AG09309 (cell line): ENCODE measurements at places on chromosomes 4 and X.

- peak; percentile 10 for DNase-seq
Observed at GRCh38 chrX:51336584-51336983, 4.0 kb downstream of the NUDT10 start.

DNA sequence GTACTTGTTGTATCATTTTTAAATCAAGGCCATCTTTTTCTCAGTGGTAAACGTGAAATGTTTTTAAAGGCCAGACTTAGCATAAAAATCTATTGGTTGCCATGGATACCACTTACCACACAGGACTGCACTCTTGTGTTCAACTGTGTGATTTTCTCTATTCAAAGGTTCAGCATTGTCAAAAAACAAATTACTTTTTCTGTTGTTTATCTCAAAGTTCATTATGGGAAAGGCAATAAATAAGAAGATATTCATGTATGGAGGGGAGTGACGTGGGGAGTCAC lies 231.0 kb upstream of the GATB start:
- DNase-seq: no peak

GRCh38 chr4:110088670-110089069 lies 109.7 kb downstream of the ELOVL6 start:
- peak; percentile 31 for DNase-seq

DNA sequence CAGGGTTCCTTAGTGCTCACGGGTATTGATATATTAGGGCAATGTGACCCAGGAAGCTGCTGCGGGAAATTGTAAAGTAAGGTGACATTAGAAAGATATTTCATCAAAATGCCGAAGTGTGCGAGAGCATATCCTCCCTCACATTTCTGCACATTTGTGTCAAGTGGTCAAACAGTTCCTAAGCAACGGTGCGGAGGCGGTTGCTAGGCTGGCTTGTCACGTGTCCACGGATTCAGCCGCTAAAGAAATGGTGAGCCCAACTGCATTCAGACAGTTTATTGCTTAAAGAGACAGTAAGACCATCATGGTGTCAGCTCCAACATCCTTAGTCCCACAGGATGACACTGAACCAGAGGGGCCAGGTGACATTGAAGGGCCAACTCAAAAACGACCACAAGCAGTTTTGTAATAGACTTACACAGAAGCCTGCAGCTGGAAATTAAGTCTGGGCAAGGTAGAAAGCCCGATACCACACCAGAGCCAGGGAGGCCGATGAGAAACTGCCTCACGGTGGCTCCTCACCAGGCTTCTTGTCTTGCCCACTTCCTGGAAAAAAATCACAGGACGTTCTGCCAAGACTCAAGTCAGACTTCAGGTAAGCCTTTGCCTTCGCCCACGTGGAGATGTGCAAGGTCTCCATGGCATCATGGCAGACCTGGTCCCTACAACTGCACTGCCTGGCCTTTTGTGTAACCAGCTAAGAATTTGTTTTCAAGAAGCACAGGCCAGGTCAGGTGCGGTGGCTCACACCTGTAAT lies 50.4 kb downstream of the USP11 start:
- no peak for DNase-seq

DNA sequence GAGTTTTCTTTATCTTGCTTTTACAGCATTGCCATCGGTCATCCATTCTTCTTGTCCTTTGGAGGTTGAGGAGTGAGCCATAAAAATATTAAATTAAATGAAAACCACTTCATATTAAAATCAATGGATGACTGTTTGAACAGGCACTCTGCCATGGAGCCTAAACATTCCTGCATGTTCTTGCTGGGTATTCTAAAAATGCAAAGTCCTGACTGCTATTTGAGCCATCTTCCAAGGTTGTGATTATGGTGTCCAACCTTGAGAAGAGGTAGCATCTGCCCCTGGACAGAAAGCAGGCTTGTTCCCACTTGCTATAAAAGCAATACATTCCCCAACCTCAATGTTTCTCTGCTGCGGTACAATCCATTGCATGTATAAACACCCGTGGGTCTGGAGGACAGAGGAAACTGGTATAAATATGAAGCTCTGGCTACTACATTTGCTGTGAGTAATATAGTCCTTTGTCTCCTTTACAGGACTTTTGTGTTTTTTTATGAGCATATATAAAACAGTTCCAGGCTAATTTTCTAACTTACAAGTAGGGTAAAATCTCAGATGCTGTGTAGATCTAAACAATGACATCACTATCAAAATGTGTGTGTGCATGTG lies 70.9 kb upstream of the FAT4 start:
- DNase-seq: no peak

GRCh38 chr4:139763672-139764071 lies 98.1 kb downstream of the MGST2 start:
- no peak for DNase-seq

- no peak for DNase-seq
Observed at GRCh38 chr4:55758570-55758969, 61.0 kb upstream of the EXOC1L start.

DNA sequence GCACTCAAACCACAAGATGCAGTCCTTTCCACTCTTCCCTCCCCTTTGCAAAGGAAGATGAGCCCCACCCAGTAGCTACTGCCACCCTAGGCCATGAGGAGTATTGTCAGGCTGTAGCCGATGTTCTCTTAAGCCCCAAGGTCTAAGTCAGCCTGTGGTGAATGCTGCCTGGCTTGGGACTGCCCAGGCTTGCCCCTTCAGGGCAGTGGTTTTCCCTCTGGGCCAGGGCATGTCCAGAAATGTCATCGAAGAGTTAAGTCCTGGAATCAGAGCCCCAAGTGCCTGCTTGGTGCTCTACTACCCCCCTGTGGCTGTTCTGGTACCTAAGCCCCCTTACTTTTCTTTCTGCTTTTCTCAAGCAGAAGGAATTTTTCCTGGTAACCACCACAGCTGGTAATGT lies 11.8 kb upstream of the PGK1 start:
- no peak for DNase-seq

- DNase-seq: no peak
Observed at GRCh38 chr4:105140684-105141490, 5.8 kb upstream of the TET2 start.

GRCh38 chrX:1591863-1592469 lies 562 bp downstream of the AKAP17A start:
- no peak for DNase-seq

DNA sequence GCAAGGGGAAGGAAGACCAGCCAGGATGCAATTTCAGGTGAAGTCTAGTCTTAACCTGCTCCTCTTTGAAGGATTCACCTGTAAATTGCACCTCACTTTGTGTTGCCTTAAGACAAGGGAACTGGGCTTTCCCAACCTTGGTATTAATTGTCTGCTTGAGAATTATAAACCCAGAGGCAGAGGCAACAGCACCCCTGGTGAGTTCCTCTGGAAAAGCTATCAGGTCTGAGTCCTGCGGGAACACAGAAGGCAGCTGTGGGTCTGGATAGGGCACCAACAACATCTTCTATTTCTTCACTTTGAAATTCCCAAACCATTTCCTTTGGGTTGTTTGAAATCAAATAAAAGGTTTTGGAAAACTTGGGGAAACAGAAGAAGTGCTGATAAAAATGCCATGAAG lies 109.2 kb upstream of the NPY2R start:
- no peak for DNase-seq

DNA sequence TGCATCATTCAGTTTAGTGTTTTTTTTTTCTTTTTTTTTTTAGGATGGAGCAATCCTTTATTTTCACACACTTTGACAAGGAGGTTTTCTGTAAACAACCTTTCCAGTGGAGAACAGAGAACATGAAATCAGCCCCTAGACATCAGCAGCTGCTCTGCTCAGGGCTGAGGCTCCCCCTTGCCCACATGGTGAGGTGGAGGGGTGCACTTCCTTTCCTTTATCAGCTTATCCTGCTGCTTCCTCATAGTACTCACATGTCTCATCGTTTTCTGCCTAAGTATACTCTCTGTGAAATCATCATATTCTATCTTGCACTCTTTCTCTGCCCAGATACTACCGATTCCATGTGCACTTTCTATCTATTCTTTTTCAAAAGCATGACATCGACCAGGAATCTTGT lies 47.6 kb upstream of the PRSS12 start:
- DNase-seq: no peak

- DNase-seq: no peak
Observed at GRCh38 chr4:27090406-27090805, 229.8 kb downstream of the STIM2 start.

GRCh38 chr4:123554801-123555232 lies 158.2 kb downstream of the SPRY1 start:
- DNase-seq: no peak

- DNase-seq: no peak
Observed at GRCh38 chr4:108280072-108280471, 111.3 kb upstream of the LEF1 start.

DNA sequence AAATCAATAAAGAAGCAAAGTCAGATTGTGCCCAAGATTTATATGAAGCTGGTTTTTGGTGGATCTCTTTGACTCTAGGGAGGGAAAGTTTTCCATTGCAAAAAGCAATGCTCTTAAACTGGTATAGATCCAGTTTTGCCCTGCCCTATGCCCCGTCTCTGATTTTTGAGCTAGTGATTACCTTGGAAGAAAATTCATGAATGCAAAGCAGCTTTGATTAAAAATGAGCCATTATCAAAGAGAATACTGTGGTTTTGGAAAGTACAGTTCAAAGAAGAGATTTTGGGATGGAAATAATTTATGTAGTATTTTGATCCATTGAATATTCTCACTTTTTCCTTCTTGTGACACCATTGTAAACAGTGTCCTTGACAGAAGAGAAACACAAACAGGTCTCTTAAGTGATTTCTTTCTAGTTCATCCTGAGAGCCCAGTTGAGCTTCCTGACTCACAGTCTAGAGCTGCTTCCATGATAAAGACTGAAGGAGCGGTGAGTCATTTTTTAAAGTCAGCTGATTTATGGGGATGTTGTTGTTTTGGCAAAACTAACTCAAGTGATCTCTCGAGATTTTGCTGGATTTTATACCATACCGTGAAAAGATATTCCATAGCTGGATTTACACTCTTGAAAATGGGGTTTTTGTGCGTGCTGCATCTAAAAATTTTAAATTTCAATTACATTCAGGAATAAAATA lies 76.7 kb downstream of the AFF1 start:
- peak; percentile 61 for DNase-seq

DNA sequence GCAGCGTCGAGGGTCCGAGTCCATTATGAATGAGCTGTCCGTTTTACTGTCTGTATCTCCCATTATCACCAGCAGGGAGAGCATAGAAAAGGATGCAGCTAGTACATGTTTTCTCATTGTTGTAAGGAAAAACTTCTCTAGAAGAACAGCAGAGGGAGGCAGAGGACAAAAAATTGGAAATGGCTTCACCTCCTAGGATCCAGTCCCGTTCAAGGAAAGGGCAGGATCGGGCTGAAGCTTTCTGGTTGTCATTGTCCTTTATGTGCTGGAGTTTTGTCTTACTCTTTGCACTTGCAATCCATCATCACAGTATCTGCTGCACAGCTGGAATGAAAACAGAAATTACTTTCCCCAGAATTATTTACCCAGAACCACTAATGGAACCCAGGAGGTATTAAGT lies 14.7 kb downstream of the NDP start:
- peak; percentile 58 for DNase-seq

GRCh38 chr4:112894951-112895350 lies 154.5 kb upstream of the ANK2 start:
- DNase-seq: no peak

DNA sequence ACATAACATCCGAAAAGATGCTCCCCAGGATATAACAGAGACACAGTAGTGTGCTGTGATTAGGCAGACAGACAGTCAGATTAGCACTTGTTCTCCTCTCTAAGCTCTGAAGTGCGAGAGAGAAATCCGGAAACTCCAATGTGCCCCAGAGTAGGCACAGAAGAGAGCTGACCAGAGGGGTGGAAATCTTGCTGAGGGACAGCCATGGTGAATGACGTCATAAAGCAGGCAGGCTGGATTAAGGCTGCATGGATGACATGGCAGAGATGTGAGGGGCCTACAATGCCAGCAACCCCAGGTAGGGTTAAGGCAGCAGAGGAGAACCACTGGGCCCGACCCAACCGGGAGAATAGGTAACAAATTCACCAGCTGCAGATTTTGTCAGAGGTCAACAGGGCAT lies 53.3 kb downstream of the MEPE start:
- no peak for DNase-seq

- no peak for DNase-seq
Observed at GRCh38 chr4:144650311-144651005, 4.5 kb downstream of the HHIP start.

DNA sequence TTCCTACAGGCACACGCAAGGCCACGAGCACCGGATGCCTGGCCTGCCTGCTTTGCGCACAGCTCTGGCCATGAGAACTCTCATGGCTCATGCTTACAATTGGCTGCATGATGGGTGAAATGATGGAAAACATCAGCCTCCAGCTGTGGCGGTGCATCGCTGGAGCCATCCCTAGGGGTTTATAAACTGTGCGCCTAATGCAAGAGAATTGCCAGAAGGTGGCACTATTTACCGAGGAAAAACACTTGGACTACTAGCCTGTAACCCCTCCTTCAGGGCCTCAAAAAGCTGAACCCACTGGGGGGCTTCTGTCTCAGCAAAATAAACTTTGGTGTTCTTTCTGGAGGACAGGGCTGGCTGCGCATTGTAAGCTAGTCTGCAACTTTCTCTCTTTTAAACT lies 51.9 kb downstream of the PHKA2 start:
- DNase-seq: no peak

DNA sequence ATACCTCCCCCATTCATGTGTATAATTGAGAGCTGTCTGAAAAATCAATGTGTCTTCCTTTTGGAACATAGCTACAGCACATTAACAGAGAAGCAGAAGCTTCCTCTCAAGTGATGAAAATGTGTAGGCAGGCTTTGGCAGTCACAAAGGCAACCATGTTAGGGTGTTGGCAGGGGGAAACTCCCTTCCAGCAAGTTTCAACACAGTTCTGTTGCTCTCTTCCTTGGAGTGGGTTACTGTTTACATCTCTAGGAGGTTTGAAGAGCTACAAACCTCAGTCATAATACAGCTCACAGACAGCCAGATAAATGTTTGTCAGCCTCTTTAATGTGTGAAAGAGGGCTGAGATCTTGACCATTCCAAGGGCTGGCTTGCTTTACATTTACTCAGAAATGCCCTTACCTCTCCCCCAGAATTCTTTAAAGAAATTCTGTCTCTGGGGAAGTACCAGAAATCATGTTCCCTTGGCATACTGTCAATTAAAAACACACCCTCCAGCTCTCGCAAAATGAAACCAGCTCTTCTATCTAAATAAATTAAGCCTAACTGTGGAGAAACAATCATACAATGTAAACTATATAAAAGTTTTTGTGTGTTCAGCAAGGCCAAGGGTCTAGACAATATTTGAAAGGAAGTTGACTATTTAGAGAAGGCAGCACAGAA lies 18.9 kb downstream of the ZBTB33 start:
- DNase-seq: no peak

- DNase-seq: no peak
Observed at GRCh38 chrX:10756441-10756840, 136.1 kb upstream of the MID1 start.

GRCh38 chr4:8410066-8410625 lies 30.4 kb downstream of the ACOX3 start:
- DNase-seq: no peak

- DNase-seq: no peak
Observed at GRCh38 chr4:121998024-121998423, 46.2 kb upstream of the TRPC3 start.

DNA sequence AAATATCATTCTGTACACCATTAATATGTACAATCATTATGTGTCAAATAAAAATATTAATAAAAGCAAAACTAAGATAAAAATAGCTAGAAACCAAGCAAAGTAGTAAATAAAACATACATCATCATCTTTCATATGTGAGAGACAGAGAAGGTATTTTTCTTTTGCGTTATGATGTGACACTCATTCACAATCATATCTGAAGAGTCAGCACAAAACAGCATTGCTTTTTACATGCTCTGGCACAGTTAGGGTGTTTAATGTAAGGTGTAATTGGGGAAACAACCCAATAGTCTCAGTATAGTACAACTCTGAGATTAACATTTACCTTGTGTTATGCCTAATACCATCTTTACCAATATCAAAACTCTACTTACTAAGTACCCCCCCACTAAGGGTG lies 376.6 kb downstream of the TMA16 start:
- DNase-seq: no peak
